Cardiac muscle cell (in vitro differentiated cells and primary cell): ENCODE measurements at places on chromosomes 4 and X.

GRCh38 chrX:151723156-151723760, 7.4 kb downstream of the FATE1 start:
- DNase-seq = no peak

- DNase-seq = peak; percentile 49
Measured at GRCh38 chrX:106481341-106481740, 130.4 kb upstream of the RADX start.

DNA sequence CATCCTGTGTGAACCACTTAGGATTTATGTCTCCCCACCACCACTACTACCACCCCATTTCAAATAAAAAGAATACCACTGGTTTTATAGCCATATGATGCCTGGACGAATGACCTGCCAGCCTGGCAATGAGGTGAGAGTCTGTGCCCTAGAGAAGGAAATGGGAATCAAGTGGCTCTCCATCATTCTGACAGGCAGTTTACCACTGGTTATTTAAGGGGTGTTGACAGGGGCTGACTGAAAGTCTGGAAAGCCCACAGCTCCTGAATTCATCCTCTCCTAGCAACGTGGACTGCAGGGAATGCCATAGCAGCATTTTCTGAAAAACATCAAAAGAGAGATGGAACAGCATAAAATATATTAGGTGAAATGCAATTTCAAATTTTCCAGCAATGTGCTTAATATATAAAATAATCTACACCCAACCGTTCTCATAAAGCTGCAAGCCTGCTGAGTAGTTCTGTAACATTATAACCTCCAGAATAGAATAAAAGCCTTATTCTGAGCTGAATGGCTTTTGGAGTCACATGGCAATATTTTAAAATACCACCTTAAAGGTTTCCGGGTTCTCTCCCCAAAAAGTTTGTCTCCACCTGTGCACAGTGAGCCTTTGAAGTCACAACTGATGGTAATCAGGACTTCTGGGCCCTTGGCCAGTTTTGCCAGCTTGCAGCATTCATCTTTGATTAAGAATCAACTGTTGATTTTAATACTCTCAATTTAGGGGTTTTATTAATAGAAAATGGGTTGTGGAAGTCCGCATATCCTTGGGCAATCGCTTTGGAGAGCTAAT, 121.5 kb downstream of the DCTD start:
- peak; percentile 52 for DNase-seq

GRCh38 chr4:73589261-73589847, 30.9 kb downstream of the RASSF6 start:
- no peak for DNase-seq

DNA sequence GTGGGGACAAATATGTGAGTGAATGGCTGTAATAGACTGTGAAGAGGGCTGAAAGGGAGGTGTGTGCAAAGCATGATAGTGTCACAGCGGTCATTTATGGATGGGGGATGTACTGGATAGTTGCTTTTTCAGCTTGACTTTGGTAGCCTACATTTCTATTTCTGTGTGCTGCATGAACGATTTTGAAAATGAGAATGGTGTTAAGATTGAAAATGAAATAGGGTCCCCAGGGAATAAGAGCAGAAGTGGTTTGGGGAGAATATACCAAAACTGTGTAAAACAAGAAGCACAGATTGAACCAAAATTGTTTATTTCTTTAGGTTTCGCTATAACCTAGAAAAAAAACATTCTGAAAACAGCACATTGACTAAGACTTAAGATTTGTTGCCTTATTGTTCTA, 58.8 kb upstream of the CLNK start:
- DNase-seq = no peak

- DNase-seq = no peak
Measured at GRCh38 chr4:8603931-8604330, 11.4 kb downstream of the CPZ start.

GRCh38 chrX:21166272-21166982, 207.8 kb upstream of the CNKSR2 start:
- DNase-seq = peak; percentile 14

DNA sequence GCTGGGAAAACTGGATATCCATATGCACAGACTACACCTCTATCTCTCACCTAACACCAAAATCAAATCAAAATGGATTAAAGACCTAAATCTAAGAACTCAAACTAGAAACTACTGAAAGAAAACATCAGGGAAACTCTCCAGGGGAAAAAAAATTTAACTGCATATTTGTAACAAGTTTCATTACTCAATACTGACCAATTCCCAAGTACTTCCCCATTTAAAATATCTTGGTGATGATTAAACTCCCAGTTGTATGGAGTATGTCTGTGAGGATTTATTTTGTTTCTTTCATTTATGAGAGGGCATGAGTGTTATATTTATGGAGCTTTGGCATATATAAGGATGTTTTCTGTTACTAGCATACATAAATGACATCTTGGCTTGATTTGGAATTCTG, 112.3 kb upstream of the IL15 start:
- peak; percentile 8 for DNase-seq

DNA sequence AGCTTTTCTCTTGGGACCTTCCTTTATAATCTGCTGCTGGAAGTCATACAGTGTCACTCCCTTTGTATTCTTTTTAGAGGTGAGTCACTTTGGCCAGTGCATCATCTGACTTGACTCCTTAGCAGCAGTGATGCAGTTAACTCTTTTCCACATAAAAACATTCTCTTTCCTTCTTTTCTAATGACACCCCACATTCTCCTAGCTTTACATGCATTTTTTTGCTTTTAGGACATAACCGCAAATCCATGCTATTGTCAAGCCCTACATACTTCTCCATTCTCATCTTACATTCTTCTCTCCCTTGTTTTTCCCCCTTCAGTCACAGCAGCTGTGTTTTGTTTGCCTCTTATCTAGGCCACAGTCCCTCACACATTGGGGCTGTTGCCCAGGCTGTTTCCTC, 55.1 kb downstream of the ZNF330 start:
- peak; percentile 87 for DNase-seq

GRCh38 chr4:46270986-46271596, 118.8 kb downstream of the GABRA2 start:
- DNase-seq = peak; percentile 29

DNA sequence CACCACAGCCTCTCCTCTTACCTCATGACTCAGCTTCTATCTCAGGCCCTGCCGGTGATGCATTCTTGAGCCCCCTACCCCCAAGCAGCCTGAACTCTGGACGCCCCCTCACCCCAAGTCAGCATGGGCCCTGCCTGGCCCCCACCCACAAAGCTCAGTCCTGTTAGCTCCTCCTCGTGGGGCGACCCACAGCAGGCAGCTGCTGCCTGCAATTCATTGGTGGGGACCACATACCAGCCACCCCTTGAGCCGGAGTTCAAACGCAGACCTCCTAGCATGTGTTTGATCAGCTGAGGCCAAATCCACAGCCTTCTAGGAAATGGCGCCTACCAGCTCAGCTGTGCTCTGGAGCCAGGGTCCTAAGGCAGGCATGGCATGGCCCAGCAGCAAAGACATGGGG, 111.8 kb downstream of the EFNB1 start:
- DNase-seq = no peak

- DNase-seq = no peak
Measured at GRCh38 chr4:68577590-68577989, 1.5 kb upstream of the UGT2B17 start.

GRCh38 chr4:169222761-169223160, 48.0 kb downstream of the SH3RF1 start:
- no peak for DNase-seq

GRCh38 chr4:128908735-128909134, 99.2 kb downstream of the JADE1 start:
- DNase-seq = no peak

GRCh38 chrX:147226801-147227200, 412.3 kb upstream of the CXorf51A start:
- DNase-seq = no peak

DNA sequence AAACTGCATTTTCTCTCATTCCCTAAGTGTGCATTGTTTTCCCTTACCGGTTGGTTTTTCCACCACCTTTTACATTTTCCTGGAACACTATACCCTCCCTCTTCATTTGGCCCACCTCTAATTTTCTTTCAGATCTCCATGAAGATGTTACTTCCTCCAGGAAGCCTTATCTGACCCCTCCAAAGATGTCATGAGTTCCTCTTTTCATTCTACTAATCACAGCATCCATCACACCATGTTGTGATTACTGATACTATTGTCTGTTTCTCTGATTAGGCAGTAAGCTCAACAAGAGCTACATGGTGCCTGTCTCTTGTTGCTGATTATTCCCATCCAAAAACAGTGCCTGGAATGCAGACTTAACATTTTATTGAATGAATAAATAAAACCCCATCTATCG, 2.9 kb upstream of the AFP start:
- DNase-seq = no peak

DNA sequence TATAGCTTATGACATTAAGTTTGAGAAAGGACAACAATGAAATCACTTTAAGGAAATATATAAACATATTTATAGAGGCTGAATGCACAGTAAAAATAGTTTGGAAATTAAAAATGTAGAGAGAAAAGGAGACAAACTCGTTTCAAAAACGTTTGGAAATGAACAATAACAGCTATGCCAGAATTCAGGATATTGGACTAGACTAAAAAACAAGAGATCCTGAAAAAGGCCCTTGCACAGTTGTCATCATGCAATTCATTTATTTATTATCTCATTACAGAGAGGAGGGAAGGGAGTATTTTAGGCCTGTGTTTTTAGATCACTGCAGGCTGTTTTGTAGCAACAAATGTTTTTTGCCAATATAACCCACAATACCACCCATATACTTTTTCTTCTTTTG, 527.2 kb downstream of the ADGRL3 start:
- DNase-seq = no peak

DNA sequence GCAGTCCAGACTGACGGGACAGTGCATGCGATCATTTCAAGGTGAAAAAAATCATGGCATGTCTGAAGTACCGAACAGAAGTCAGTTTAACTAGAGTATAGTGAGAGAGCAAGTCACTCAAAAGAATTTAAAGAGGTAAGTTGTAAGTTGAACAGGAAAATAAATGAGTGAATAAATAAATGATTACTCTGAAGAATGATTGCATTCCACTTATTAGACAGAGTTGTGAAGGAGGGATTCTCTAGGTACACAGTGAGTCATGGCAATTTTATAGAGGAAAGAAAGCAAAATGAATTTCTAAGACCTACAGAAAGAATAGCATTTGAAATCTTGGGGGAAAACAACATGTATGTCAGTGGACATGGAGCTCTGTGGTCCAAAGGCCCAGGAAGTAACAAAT, 37.1 kb upstream of the SLC7A11 start:
- DNase-seq = no peak

DNA sequence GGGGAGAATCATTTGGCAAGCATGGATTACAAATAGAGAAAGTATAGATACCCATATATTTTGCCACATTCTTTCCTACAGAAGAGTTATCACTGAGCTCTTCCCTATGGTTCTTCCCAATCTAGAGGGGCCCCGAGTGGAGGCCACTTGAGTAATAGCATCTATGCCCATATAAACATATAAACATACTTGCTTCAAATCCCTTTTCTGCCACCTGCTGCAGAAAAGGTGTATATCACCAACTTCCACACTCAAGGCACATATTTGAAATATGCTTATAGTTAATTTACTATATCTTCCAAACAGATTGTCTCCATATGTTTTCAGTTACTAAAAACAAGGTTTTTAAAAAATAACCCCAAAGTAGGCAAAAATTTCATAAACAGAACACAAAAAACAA, 642.8 kb upstream of the DIPK2B start:
- DNase-seq = peak; percentile 1

DNA sequence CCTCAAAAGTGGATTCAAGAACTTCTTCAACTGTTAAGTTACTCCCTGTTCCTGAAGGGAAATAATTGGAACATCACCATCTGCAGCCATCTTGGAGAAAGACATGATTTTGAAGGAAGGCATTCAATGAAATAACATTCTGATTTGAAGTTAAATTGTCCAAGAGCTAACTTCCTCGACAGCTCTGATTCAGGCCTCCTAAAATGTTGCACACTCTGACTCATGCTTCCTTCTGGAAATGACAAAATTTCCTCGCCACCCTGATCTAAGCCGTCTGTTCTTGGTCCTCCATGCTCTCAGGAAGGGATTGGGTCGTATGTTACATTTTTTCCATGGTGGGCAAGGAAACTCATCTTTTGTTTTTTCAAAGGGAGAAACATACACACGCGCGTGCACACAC, 496.9 kb upstream of the DIPK2B start:
- peak; percentile 77 for DNase-seq

DNA sequence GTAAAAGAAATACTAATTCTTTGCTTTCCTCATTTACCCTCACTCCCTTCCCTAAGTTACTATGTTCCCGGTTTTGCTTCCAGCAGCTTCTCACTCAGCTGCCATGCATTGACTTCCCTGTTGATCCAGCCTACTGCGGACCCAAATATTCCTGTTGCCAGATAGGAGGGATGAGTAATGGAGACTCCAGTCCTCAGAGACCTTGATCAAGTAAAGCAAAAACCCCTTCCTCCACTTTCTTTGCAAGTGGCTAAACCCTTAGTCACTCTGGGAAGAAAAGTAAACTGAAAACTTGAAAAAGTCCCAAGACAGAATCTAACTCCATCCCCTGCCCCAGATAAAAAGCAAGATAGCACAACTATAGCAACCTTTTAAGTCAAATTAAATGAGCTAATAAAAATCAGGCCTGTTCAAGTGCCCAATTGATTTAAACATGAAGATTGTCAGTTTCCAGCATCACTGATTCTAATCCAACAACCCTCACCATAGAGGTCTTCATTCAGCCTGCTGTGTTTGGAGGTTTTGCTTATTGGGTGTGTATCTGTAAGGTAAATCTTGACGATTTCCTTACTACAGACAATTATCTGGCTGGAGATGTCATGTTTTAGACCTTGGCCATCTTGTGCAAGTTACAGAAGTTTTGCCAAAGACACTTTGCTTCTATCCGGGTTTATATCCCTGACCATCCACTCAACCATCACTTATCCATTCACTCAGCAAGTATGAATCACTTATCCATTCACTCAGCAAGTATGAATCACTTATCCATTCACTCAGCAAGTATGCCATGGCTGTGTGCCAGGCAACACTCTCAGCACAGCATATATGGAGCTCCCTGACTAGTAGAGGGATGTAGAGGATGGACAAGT, 17.6 kb downstream of the FGFBP1 start:
- peak; percentile 96 for DNase-seq

- no peak for DNase-seq
Measured at GRCh38 chr4:94722748-94723147, 35.0 kb upstream of the BMPR1B start.

DNA sequence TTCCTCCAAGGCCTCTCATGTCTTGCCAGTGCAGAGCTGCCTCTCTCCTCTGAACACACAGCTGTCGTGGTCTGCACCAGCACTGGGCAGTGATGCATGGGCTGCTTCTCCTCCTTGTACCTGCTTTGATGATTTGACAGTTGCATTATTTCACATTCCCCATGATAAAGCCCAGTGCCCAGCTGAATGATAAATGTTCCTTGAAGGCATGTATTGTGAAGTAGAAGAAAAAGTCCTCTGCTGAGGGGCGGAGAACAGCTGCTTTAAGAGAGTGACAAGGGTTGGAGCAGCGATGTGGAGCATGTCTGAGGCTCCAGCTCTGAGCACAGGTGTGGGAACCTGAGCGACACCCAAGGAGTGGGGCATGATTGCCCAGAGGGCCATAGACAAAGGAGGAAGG, 21.1 kb upstream of the TRIM2 start:
- no peak for DNase-seq

GRCh38 chr4:118983293-118983692, 94.6 kb downstream of the SYNPO2 start:
- no peak for DNase-seq
